ENCODE measurements at places on chromosomes 16 and 17.
A peak's percentile ranks its signal among the peaks of the same experiment; 100 is the strongest.

GRCh38 chr17:32899236-32900013, 22.5 kb upstream of the MYO1D start:
- no peak for DNase-seq

DNA sequence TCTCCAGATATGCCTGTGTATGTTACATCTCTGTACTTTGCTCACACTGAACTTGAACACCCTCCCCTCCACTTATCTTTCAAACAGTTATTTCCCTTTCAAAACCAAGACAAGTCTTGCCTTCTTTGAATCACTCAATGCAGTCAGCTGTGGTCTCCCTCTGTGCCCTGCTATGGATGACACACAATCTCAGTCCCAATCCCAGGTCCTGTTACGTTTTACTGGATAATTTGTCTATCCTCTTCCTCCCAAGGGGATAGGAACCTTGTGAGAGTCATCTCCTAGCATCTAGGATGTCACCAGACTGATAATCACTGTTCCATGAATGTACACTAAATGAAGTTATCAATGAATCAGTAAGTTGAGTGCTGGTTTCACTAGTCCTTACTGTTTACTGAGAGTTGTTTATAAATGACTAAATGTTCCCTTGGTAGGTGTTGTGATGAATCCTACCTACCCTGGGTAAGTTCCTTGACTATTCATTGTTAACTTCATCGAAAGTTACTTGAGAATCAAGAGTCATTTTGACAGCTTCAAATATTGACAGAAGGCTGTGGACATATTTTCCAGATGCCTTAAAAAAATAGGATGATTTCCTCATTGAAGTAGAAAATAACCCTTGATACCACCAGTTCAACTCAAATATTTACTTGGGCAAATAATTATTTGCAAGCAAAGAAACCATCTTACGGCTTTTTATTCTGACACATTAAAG, 244.9 kb downstream of the PRKCA start:
- DNase-seq = no peak

DNA sequence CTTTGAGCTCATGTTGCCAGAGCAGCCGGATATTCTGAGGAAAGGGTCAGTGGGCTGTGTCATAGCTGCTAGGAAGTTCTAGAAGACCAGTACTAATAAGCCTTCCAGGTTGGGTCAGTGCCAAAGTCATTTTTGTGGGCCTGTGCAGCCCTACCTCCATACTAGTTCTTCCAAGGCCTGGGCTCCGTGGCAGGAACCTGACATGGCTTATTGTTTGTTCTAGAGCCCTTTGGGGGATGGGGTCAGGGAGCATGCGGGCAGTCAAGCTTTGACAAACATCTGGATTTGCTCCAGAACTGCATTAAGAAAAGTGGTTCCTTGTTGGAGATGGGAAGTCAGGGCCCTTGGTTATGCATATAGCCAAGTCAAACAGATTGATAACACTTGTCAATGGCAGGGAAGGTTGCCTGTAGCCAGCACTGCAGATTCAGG, 7.6 kb downstream of the ALKBH5 start:
- no peak for DNase-seq

- peak; percentile 74 for DNase-seq
Measured at GRCh38 chr17:80265205-80266068, 4.8 kb downstream of the RNF213 start.

GRCh38 chr17:1058423-1059130, 61.6 kb downstream of the TIMM22 start:
- DNase-seq = peak; percentile 35

- no peak for DNase-seq
Measured at GRCh38 chr16:49886554-49887094, 30.7 kb upstream of the ZNF423 start.

- no peak for DNase-seq
Measured at GRCh38 chr17:28570716-28571360, 486 bp downstream of the PIGS start.

DNA sequence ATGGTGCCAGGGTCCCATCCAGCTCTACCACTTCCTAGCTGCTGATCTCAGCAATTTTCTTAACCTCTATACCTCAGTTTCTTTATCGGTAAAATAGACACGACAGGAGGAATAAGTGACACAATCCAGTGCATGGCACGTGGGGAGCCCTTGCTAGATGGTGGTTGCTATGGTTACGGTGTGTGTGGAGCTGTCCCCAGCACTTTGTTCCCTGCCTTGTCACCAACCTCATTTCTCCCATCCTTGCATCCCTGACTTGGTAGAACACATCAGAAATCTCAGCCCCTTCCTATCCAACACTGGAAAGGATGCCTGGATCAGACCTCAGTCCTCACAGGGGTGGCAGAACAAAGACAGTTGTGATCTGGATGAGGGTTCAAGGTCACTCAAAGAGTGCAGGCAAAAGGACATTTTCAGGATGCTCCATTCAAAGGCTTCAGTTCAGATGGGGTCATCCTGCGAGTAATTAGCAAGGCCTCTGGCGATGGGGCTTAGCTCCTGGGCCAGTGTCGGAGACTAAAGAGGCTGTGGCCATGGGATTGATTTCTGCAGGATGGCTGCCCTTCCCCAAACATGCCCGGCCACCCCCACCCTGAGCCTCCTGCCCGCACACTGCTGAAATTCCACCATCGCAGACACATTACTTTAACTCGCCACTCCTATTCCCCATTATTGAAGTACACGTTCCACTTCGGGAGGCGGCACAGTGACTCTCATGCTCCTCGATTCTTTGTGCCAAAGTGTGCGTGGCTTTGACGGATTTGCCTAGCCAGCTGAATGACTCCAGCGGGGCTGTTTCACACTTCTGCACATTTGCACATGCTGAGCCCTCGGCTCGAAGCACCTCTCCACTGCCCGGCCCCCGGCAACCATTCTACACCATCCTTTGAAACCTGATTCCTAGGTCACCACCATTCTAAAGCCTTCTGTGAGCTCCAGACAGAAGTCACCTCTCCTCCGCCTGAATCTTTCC, 40.3 kb downstream of the WNT3 start:
- DNase-seq = no peak

- no peak for DNase-seq
Measured at GRCh38 chr17:61806081-61806828, 57.1 kb downstream of the BRIP1 start.

DNA sequence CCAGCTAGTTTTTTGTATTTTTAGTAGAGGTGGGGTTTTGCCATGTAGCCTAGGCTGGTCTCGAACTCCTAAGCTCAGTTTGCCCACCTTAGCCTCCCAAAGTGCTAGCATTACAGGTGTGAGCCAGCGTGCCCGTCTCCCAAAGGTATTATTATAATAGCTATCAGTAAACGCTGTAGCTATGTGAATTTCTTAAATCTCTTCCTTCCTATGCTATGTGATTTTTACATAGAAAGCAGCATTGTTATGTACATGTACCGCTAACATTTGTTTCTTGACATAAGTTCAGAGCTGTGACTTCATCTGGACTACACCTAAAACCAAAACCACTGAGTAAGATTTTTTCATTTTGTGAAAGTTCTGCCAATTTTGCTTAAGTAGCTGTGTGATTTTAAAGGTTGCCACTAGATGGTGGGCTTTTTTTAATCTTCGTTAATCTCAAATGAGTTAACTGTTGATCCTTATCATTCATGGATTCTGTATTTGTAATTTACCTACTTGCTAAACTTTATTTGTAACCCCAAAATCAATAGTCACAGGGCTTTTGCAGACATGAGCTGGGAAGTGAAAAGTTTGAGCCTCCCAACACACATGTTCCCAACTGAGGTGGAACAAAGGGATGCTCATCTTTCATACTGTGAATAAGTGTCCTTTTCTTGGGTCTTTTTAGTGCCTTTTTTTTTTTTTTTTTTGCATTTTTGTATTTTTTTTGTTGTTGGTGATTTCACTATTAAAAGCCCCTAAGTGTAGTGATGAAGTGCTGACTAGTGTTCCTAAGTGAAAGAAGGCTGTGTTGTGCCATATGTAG, 21.9 kb downstream of the PRKAR1A start:
- DNase-seq = no peak

GRCh38 chr17:40326832-40327199, 17.8 kb downstream of the RARA start:
- no peak for DNase-seq

DNA sequence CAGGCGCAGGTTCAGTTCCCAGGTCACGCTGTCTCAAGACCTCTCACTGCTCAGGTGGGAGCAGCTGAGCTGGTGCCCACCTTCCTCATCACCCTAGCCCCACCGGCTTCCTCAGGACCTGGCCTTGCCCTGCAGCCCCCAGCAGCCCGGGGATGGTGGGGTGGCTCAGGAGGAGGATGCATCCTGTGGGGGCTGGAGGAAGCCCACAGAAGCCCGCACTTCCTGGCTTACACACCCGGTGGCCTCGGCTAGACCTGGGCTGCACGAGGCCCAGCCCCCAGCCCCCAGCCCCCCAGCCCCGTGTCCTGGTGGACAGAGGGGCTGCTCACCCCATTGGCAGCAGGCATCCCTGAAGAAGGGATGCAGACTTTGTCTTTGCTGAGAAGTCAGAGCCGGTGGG, 43.4 kb downstream of the BAHCC1 start:
- DNase-seq = no peak

DNA sequence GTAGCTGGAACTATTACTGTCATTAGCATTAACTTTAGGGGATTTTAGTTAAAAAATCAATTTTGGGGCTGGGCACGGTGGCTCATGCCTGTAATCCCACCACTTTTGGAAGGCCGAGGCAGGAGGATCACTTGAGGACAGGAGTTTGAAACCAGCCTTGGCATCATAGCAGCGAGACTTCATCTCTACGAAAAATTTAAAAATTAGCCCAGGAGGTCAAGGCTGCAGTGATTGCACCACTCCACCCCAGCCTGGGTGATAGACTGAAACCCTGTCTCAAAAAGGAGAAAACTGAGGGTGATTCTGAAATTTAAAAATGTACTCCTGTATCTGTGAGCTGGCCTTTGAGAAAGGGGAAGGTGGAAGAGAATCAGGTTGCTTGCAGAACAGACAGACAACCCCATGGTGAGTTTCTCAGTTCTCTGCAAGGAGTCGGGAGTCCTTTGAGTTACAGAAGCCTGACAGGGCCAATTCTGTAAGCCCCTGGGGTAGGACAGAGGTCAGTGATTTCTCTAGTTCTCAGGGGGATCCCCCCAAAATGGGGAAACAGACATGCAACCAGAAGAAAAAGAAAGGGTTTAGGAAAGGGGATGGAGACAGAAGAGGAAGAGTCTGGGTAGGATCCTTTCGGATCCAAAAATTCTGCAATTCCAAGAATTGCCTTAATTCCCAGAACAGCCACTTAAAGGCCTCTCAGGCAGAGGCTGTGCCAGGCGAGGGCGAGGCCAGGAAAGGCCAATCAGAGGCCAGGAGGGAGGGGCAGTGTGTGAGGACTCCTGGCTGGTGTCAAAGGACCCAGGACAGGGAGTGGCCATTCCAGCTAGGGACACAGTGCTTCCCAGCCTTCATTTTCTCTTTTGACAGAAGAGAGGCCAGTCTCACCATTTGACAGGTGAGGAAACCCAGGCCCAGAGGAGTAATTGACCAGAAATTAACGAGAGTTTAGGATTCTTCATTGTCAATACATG, 6.7 kb downstream of the NUPR1 start:
- no peak for DNase-seq

- DNase-seq = no peak
Measured at GRCh38 chr17:21282231-21282630, 2.3 kb upstream of the MAP2K3 start.

- DNase-seq = no peak
Measured at GRCh38 chr17:81445642-81446503, 50.6 kb downstream of the BAHCC1 start.

DNA sequence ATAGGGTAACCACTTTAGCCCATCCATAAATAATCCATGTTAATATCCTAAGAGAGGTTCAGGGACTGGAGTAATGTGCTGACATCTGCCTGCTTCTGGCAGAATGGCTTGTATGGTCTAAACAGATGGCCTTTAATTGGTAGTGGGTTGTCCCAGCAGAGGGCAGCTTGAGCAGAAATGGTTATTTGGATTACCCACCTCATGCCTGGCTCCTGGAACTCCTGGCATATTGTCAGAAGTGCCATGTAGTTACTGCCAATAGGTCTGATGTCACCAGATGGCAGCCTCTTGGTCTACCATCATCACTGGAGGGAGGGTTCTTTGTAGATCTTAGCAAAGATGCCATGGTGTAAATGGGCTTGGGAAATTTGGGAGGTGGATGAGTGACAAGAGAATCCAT, 157.5 kb upstream of the SOX9 start:
- DNase-seq = no peak

GRCh38 chr16:54875443-54875842, 55.2 kb upstream of the IRX5 start:
- no peak for DNase-seq

- no peak for DNase-seq
Measured at GRCh38 chr16:87252269-87252970, 64.8 kb downstream of the C16orf95 start.

GRCh38 chr16:24046442-24046841, 209.7 kb upstream of the CACNG3 start:
- no peak for DNase-seq

- no peak for DNase-seq
Measured at GRCh38 chr17:39607851-39608130, at the start of gene NEUROD2. Gene NEUROD2, minus strand, starts transcription at chr17:39607920. Its CDS starts 1,321 bp downstream, at chr17:39606599.

GRCh38 chr17:45172232-45172540, 10.5 kb downstream of the HEXIM2 start:
- DNase-seq = no peak

DNA sequence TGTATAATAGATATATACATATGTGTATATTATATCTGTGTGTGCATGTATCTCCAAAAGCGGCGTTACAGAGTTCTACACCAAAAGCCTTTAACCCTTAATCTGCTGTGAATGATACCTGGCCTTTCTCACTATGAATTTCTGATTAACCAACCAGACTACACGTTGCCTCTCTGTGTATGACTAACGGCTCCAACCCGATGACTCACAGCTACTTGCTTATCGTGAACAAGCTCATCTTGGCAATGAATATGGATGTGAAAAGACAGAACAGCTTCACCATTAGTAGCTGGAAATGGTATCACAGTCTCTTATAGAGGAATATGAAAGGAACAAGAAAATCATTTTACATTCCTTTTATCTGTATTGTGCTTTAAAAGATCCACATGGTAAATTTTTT, 23.8 kb upstream of the ARHGAP44 start:
- DNase-seq = no peak

DNA sequence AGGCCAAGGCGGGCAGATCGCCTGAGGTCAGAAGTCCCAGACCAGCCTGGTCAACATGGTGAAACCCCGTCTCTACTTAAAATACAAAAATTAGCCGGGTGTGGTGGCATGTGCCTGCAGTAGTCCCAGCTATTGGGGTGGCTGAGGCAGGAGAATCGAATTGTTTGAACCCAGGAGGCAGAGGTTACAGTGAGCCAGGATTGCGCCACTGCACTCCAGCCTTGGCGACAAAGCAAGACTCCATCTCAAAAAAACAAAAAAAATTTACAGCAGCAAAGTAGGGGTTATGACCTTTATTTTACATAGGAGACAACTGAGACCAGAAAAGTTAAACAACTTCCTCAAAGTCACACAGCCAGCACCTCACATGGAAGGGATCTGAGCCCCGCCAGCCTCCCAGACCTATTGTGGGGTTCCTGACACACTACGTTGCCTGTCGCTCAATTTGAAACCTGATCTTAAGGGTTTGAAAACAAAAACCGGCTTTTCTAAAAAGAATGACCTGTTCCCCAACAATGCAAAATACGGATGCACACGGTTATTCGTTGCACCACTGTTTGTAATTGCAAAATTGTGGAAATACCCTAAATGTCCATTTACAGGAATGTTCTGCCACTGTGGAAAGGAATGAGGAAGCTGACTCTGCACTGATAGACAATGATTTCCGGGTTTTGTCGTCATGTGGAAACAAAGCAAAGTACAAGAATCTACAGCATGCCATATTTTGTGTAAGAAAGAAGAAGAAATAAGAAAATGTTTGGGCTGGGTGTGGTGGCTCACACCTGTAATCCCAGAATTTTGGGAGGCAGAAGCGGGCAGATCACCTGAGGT, 77.2 kb downstream of the CNGB1 start:
- no peak for DNase-seq

GRCh38 chr16:47016700-47017133, 43.2 kb upstream of the DNAJA2 start:
- DNase-seq = no peak
